ENCODE measurements at places on chromosomes 12 and 14. TPM values are rescaled to one million over a fixed set of nuclear protein-coding genes. Genes with fewer than 3 reads are reported as not detected.
A peak's percentile ranks its signal among the peaks of the same experiment; 100 is the strongest.

- H3K27ac ChIP-seq: peak overlapping the region; percentile 87
- no peaks in the 10 kb centered on the region for H3K36me3 ChIP-seq
- DNase-seq: peak; percentile 95
- H3K27me3 ChIP-seq: no peaks in the 10 kb centered on the region
Measured at GRCh38 chr12:52243856-52244614, 11.0 kb downstream of the KRT7 start.

- H3K4me1 ChIP-seq: no peaks in the 10 kb centered on the region
- H3K4me3 ChIP-seq: no peak overlapping the region
- H3K27ac ChIP-seq: no peak overlapping the region
- no peak for DNase-seq
Measured at GRCh38 chr14:63654346-63654745, 12.7 kb upstream of the WDR89 start.

DNA sequence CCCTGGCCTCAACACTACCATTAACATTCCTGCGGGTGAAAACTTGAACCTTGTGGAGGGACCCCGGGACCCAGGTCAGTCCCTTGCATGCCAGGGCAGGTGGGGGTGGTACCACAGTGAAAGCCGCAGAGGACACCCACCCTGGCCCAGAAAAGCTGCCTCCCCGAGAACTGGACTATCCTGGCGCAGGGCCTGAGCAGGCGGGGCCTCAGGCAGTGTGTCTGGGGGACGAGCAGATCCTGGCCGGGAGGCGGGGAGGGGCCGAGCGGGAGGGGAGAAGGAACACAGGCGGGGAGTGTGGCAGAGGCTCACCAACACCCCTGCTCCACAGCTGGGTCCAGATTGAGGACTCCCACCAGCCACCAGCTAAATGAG, 10.0 kb downstream of the AHNAK2 start:
- no peak overlapping the region for H3K27ac ChIP-seq
- peak; percentile 93 for DNase-seq
- H3K4me1 ChIP-seq: no peaks in the 10 kb centered on the region
- H3K36me3 ChIP-seq: no peaks in the 10 kb centered on the region
- no peak overlapping the region for H3K4me3 ChIP-seq
- H3K27me3 ChIP-seq: no peaks in the 10 kb centered on the region

The TCL1B gene
- total RNA-seq: not detected

DNA sequence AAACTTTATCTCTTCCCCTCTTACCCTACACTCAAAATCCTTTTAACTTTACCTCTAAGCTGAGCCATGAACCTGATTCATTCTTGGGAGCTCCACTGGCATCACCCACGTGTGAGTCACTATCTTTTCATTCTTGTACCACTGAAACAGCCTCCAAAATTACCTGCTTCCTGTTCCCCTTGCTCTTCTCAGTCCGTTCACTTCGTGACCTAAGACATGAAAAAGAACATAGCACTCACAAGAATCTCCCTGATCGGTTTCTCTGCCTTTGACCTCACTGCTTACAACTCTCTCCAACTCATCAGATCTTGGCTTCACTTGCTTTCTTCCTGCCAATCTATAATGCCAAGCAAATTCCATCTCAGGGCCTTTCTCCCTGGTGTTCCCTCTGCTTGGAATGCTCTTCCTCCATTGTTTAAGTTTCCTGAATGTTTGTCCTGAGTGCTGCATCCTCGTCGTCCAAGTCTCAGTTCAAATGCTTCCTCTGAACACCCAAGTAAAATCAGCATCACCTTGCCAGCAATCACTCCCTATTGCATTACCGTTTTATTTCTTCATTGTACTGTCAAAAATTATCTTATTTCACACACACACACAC, 9.2 kb downstream of the GLIPR1 start:
- peak overlapping the region; percentile 18 for H3K4me3 ChIP-seq
- H3K4me1 ChIP-seq: peaks cover 5% of the 10 kb centered on the region
- H3K36me3 ChIP-seq: no peaks in the 10 kb centered on the region
- no peak for DNase-seq
- H3K27ac ChIP-seq: peak overlapping the region; percentile 78

DNA sequence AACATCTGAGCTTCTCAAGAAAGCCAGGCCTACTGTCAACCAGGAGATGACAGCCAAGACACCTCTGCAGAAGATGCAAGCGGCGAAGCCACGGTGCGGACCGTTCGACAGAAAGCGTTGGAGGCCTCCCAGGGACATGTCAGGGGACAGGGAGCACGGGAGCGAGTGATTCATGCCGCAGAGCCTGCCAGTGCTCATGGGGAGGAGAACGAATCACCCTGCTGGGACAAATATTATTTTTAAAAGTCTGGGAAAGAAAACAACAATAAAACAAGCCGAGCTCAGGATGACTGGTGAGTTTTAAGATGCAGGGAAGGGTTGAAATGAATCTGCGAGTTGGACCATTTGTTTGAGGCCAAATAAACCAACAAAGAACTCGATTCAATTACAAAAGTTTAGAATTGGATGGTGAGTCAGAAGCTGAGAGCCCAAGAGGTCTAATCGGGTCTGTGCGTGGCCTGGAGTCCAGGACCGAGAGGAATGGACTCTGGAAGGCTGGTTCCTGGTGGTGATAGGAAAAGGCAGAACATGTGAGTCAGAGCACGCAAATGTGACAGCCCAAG, 91.0 kb downstream of the RBM19 start:
- DNase-seq: no peak
- no peaks in the 10 kb centered on the region for H3K36me3 ChIP-seq
- no peak overlapping the region for H3K4me3 ChIP-seq
- H3K27ac ChIP-seq: no peak overlapping the region

DNA sequence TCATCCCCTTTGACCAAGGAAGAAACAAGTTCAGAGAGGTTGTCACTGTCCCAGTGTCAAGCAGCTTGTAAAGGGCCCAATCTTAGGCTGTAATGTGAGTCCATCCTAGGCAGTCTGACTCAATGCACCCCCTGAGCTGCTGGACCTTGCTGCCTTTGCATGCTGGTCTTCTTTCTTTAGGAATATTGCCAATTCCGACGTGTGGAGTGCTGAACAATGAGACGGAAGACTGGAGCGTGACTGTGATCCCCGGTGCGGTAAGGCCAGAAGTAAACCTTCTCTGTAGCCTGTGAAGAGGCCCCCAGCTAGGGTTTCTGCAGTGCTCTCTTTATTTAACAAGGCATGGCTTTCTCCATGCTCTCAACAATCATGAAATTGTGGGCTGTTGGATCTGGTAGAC, 963 bp downstream of the TCTN2 start:
- DNase-seq: no peak
- no peak overlapping the region for H3K27ac ChIP-seq
- H3K36me3 ChIP-seq: peaks cover 2% of the 10 kb centered on the region
- H3K4me3 ChIP-seq: no peak overlapping the region
- H3K4me1 ChIP-seq: no peaks in the 10 kb centered on the region

DNA sequence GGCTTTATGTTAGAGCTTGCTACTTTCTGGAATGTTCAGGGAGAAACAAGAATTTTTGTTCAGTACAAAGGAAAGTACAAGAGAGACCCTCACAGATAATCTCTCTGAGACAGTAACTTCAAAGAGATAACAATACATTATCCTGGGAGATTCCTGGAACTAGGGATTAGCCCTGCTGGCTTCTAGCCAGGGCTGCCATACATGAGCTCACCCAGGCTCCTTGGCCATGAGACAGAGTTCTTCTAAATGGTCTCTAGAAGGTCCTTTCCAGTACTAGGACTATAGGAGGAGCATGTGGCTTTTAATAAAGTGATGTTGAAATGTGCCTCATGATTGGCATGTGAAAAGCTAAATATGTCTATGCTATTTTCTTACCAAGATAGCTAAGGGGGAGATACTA, 342.5 kb downstream of the EMP1 start:
- H3K36me3 ChIP-seq: no peaks in the 10 kb centered on the region
- no peak overlapping the region for H3K4me3 ChIP-seq
- no peak overlapping the region for H3K27ac ChIP-seq
- DNase-seq: no peak
- no peaks in the 10 kb centered on the region for H3K27me3 ChIP-seq
- no peaks in the 10 kb centered on the region for H3K4me1 ChIP-seq

The WDR89 gene
- 7.9 TPM for total RNA-seq

DNA sequence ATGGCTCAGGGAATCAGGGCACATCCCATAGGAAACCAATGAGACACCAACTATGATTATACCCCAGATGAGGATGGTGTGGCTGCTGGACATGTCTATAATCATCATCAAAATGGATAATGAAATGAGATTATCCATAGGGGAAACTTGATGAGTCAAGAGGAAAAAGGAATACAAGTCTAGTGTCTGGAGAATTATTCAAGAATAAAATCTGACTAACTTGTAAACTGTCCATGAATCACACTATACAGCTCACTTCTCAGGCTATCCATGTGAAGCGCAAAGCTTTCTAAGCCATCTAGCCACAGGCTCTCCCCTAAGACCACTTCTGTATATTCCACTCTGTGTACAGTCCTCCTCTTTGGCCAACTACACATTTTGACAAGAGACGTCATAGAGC, 52.5 kb downstream of the DUSP16 start:
- no peak for DNase-seq
- H3K4me3 ChIP-seq: no peak overlapping the region
- no peaks in the 10 kb centered on the region for H3K27me3 ChIP-seq
- peaks cover 4% of the 10 kb centered on the region for H3K4me1 ChIP-seq
- H3K36me3 ChIP-seq: no peaks in the 10 kb centered on the region

- no peaks in the 10 kb centered on the region for H3K27me3 ChIP-seq
- DNase-seq: peak; percentile 52
- peak overlapping the region; percentile 30 for H3K27ac ChIP-seq
- H3K36me3 ChIP-seq: no peaks in the 10 kb centered on the region
- no peaks in the 10 kb centered on the region for H3K4me1 ChIP-seq
Measured at GRCh38 chr12:4031703-4032291, 158.6 kb upstream of the PARP11 start.

GRCh38 chr14:60301685-60302084, 52.7 kb downstream of the PPM1A start:
- H3K4me3 ChIP-seq: no peak overlapping the region
- H3K4me1 ChIP-seq: no peaks in the 10 kb centered on the region
- H3K27me3 ChIP-seq: no peaks in the 10 kb centered on the region
- no peaks in the 10 kb centered on the region for H3K36me3 ChIP-seq
- DNase-seq: no peak
- H3K27ac ChIP-seq: no peak overlapping the region

GRCh38 chr12:49537752-49538509, 899 bp upstream of the KCNH3 start:
- no peaks in the 10 kb centered on the region for H3K27me3 ChIP-seq
- H3K4me1 ChIP-seq: no peaks in the 10 kb centered on the region
- H3K4me3 ChIP-seq: peak overlapping the region; percentile 37

The TNS2 gene
- 198 TPM for total RNA-seq

The FAM90A1 gene
- total RNA-seq: 0.32 TPM

- no peak overlapping the region for H3K4me3 ChIP-seq
- DNase-seq: no peak
- no peak overlapping the region for H3K27ac ChIP-seq
Measured at GRCh38 chr12:95603351-95604145, 52.3 kb upstream of the USP44 start.

The PROX2 gene
- total RNA-seq: not detected

The LRRC43 gene
- total RNA-seq: not detected

- DNase-seq: no peak
- no peaks in the 10 kb centered on the region for H3K36me3 ChIP-seq
- no peak overlapping the region for H3K27ac ChIP-seq
- H3K27me3 ChIP-seq: no peaks in the 10 kb centered on the region
- no peak overlapping the region for H3K4me3 ChIP-seq
Measured at GRCh38 chr12:38411426-38411825, 94.9 kb downstream of the ALG10B start.

GRCh38 chr12:92898755-92899154, 30.3 kb downstream of the EEA1 start:
- H3K36me3 ChIP-seq: no peaks in the 10 kb centered on the region
- no peak overlapping the region for H3K4me3 ChIP-seq
- no peaks in the 10 kb centered on the region for H3K4me1 ChIP-seq
- H3K27me3 ChIP-seq: no peaks in the 10 kb centered on the region

- H3K27ac ChIP-seq: no peak overlapping the region
- no peak overlapping the region for H3K4me3 ChIP-seq
- no peaks in the 10 kb centered on the region for H3K27me3 ChIP-seq
- peaks cover 8% of the 10 kb centered on the region for H3K36me3 ChIP-seq
- DNase-seq: no peak
Measured at GRCh38 chr12:123498126-123498825, 35.2 kb downstream of the RILPL1 start.

The OVCH1 gene
- total RNA-seq: 1.5 TPM

DNA sequence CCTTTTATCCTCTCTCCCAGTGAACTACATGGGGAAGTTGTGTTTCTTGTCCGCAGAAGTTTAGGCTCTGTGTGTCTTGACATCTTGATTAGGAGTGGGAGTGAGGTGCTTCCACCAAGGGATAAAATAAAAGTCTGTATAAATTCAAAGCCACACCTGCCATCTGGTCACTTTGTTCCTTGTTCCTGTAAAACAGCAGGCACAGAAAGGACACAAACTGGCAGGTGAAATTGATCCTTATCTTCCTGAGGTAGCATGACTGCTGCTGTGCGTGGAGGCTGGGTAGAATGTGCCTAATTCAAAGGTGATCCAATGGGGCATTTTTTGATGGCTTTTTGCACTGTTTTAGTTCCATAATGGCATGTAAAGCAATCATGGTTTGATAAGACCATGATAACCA, 104.3 kb upstream of the KITLG start:
- no peaks in the 10 kb centered on the region for H3K36me3 ChIP-seq
- no peaks in the 10 kb centered on the region for H3K27me3 ChIP-seq
- H3K4me1 ChIP-seq: no peaks in the 10 kb centered on the region

- no peaks in the 10 kb centered on the region for H3K27me3 ChIP-seq
- H3K36me3 ChIP-seq: no peaks in the 10 kb centered on the region
- H3K4me1 ChIP-seq: no peaks in the 10 kb centered on the region
- peak overlapping the region; percentile 54 for H3K27ac ChIP-seq
- H3K4me3 ChIP-seq: peak overlapping the region; percentile 57
Measured at GRCh38 chr12:76558684-76559399, 729 bp downstream of the OSBPL8 start.

- H3K4me1 ChIP-seq: peaks cover 4% of the 10 kb centered on the region
- H3K4me3 ChIP-seq: no peak overlapping the region
- H3K27me3 ChIP-seq: no peaks in the 10 kb centered on the region
Measured at GRCh38 chr12:65695113-65695865, 129.0 kb upstream of the HMGA2 start.

DNA sequence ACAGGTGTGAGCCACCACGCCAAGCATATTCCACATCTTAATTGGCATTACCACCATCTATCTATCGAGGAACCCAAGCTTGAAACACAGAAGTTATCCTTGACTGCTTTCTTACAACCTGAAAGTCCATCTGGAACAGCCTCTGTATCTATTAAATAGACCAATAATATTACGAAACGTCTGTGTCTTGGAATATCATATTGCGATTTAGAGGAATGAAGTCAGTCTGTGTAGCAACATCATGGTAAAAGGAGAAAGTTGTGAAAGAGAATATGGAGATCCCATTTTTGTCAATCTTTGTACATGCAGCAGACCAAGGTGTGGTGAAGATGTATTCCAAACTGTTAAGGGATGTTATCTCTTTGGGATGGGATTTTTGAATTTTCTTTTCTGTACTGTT, 25.8 kb upstream of the MAX start:
- H3K36me3 ChIP-seq: no peaks in the 10 kb centered on the region
- H3K27me3 ChIP-seq: no peaks in the 10 kb centered on the region
- H3K27ac ChIP-seq: no peak overlapping the region
- H3K4me1 ChIP-seq: no peaks in the 10 kb centered on the region
- DNase-seq: no peak

- no peak overlapping the region for H3K27ac ChIP-seq
- no peak overlapping the region for H3K4me3 ChIP-seq
- no peaks in the 10 kb centered on the region for H3K36me3 ChIP-seq
- no peaks in the 10 kb centered on the region for H3K4me1 ChIP-seq
Measured at GRCh38 chr14:74242021-74242779, 3.0 kb downstream of the VSX2 start.

All from aorta (tissue), 5 donors.